Activated CD4-positive, alpha-beta T cell treated with anti-CD3 and anti-CD28 coated beads for 1 hour (primary cell): ENCODE measurements at places on chromosomes 7 and 10.

- no peak for DNase-seq
Observed at GRCh38 chr10:44339218-44339617, 45.7 kb downstream of the CXCL12 start.

GRCh38 chr7:41033500-41033899 lies 669.4 kb downstream of the INHBA start:
- DNase-seq: no peak

- no peak for DNase-seq
Observed at GRCh38 chr10:89347701-89348457, 20.1 kb downstream of the IFIT3 start.

- DNase-seq: peak; percentile 99
Observed at GRCh38 chr7:112206238-112206990, at the start of the genes DOCK4 and ZNF277. DOCK4 (minus strand) TSS chr7:112206399; CDS start chr7:112206138, 261 bp downstream. ZNF277 (plus strand) TSS chr7:112206695; CDS start chr7:112206717, 22 bp downstream.

DNA sequence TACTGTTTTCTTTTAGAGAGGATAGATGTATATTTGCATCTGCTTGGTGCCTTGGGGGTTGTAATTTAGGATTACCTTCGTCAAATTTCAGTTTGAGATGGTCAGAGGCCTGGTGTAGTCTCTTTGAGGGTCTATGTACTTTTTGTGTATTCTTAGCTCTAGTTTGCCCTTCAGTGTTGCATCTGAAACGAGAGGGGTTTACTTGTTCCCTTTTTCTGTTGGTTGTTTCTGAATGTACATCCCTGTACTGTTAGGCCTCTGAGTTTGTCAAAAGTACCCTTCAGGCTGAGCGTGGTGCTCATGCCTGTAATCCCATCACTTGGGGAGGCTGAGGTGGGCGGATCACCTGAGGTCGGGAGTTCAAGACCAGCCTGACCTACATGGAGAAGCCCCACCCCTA lies 60.0 kb downstream of the MLLT10 start:
- no peak for DNase-seq

DNA sequence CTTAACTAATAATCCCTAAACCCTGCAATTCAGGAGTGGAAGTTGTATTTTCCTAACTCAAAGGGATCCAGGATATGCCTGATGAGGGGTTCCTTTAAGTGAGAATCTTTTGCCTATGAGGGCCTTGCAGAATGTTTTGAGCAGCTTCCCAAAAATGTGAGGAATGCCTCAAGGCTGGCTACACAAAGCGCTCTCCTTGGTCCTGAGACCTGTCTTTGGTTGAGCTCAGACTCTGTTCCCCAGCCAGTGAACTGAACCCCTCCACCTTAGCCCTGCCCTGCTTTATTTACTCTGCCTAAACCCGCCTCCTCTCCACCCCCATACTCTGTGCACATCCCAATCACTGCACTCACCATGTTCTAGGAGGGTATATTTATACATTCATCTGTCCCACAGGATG lies 108.6 kb downstream of the NRCAM start:
- no peak for DNase-seq

- DNase-seq: no peak
Observed at GRCh38 chr10:110035070-110035921, 27.5 kb downstream of the ADD3 start.

GRCh38 chr10:3740157-3740871 lies 44.7 kb downstream of the KLF6 start:
- no peak for DNase-seq

DNA sequence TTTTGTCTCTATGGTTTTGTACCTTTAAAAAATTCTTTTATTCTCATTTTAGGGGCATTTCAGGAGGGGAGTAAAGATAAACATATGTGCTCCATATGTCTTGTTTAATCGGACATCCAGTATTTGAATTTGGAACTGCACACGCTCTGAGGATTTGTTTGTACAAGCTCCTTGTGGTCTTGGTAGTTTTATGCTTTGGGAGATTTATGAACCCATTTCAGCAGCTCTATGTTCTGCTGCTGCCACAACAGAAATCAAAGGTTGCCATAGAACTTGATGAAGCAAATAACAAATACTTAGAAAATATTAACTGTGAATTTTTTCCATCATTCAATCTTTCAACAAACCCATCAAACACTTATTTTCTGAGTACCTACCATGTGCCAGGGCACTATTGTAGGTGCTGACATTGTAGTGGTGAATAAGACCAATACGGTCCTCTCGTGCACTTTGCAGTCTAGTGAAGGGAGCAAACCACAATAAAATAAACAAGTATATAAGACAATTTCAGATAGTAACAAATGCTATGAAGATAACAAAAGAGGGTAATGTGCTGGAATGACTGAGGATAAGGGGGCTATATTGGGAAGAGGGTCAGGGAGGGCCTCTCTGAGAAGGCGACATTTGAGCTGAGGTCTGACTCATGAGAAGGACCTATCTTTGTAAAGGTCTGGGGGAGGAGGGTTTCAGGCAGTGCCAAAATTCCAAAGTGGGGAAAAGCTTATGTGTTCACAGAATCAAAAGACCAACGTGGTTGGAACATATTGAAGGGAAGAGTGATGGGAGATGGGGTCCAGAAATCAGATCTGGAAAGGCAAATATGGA lies 30.4 kb downstream of the MYPN start:
- DNase-seq: no peak

DNA sequence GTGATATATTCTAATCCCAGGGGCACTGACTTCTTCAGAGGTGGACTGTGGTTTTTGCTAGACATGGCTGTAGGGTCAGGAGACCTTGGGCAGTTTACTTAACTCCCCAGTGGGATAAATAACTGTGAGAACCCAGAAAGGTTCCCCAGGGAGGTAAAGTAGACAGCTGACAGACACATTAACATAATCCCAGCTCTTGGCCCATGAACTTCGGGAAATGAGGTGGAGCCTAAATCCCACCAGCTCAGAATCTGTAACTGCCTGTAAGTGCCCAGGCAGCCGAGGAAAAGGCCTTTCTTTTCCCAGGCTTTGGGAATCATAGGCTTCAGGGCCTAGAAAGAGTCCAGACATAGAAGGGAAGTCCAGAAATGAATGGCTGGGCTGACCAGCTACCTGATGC lies 106.0 kb downstream of the LRRC18 start:
- DNase-seq: no peak

DNA sequence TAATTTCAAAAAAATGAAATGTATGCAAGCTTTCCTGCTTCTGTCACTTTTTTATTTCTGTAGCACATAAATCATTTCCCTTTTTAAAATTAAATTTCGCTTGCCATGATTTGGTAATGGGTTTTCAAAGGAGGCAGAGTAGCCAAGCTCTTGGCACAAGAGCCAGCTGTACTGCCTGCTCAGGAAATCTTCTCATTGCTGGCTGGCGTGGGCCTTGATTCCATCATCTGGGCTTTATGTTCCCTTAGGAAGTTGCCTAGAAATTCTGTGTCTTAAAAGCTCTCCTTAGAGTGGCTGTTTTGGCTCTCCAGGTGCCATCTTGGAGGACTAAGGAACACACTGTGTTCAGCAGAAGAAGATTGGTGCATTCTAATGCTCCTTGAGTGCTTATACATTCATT lies 107.4 kb downstream of the ARID5B start:
- DNase-seq: no peak

DNA sequence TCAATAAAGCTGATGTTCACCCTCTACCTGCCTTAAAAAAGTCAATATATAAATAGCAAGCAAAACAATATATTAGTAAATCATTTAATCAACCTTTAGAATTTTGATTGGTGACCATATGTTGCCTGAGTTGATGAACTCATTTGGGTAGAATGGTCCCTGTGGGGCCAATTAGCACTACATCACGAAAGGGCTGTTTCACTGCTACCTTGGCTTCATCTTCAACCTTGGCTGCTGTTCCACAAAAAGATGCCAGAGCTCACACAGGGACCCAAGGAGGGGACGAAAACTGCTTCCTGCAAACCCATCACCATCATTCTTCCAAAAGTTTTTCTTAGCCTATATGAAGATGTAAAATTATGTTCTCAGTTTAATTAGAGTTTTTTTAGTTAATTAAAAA lies 35.4 kb upstream of the HBP1 start:
- no peak for DNase-seq

DNA sequence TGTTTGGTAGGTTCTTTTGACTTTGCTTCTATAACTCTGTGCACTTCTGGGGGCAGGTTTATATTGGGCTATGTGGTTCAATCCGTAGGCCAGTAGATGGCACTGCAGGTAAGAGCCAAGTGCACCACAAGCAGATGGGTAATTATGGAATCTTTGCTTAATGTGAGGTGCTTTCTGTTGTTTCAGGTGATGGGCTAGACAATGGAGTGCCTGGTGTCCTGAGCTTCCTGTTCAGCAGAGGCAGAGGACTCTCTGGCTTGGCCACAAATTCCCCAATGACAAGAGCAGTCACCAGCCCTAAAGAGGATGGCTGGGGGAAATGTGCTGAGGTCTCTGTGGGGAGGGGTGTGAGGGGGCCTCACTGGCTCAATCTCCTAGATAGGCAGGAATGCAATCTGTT lies 455.0 kb downstream of the CCSER2 start:
- DNase-seq: no peak

DNA sequence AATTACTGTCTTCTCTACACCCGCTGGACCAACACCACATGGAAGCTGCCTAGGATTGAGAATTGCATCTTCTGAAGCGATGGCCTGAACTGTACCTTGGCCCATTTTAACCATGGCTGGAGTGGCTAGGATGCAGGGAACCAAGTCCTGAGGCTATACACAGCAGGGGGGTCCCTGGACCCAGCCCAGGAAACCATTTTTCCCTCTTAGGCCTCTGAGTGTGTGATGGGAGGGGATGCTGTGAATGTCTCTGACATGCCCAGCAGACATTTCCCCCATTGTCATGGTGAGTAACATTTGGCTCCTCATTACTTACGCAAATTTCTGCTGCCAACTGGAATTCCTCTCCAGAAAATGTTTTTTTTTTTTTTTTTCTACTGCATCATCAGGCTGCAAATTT lies 822.7 kb downstream of the PCDH15 start:
- DNase-seq: no peak

- DNase-seq: no peak
Observed at GRCh38 chr10:114749014-114749413, 72.6 kb upstream of the FHIP2A start.

DNA sequence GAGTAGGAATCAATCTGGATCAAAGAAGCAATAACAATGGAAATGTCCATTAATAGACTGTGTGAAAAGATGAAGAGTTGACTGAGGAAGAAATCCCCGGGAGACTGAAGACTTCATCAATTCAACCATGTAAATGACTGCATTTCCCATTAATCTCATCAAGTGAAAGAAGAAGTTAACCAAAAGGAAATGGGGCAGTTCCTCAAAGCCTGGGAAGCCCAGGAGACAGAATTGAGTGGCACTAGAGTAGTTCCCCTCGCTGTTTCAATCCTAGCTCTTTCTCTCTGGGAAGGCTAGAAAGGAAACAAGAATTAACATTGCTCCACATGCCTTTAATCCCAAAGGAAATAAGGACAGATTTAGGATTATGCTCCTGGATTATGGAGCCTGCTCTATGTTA lies 4.8 kb upstream of the OR6V1 start:
- DNase-seq: no peak

- no peak for DNase-seq
Observed at GRCh38 chr10:112213836-112214235, 30.3 kb upstream of the GPAM start.

DNA sequence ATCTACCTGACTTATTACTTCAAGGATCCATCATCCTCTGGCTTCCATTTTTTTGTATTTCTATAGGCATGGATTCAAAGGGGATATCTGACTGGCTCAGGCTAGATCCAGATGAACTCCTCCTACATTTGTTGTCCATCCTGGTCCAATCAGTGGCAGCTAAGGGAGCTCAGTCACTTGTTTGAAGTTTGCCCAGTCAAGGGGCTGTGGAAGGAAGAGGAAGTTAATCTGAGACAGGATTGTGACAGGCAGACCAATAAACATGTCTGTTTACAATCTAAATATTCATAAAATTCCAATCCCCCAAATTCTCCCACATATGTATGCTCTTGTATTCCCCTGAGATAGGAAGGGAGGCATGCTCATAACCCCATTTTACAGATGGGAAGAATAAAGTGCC lies 48.7 kb downstream of the CAV1 start:
- DNase-seq: no peak

DNA sequence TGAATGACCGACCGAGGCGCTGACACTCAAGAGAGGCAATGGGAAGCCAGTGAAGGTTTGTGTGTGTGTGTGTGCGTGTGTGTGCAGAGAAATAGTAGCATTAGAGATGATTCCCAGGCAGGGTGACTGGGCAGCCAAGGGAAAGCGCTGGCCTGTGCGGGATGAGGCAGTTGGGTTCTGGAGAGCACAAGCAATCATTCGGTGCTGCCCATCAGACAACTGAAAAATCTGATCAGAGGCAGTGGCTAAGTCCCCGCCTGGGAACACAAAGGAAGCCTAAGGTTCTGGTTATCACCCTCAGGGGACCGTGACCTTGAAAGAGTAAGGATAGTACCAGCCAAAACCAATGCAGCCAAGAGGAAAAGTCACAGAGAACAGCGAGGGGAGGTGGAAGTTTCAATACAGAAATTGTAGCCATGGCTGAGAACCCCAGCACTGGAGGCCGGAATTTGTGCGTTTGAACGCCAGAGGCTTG lies 868 bp upstream of the PDCD4 start:
- DNase-seq: no peak

- no peak for DNase-seq
Observed at GRCh38 chr7:37418381-37418780, 30.3 kb downstream of the ELMO1 start.

GRCh38 chr10:17101257-17101909 lies 28.2 kb downstream of the CUBN start:
- no peak for DNase-seq

DNA sequence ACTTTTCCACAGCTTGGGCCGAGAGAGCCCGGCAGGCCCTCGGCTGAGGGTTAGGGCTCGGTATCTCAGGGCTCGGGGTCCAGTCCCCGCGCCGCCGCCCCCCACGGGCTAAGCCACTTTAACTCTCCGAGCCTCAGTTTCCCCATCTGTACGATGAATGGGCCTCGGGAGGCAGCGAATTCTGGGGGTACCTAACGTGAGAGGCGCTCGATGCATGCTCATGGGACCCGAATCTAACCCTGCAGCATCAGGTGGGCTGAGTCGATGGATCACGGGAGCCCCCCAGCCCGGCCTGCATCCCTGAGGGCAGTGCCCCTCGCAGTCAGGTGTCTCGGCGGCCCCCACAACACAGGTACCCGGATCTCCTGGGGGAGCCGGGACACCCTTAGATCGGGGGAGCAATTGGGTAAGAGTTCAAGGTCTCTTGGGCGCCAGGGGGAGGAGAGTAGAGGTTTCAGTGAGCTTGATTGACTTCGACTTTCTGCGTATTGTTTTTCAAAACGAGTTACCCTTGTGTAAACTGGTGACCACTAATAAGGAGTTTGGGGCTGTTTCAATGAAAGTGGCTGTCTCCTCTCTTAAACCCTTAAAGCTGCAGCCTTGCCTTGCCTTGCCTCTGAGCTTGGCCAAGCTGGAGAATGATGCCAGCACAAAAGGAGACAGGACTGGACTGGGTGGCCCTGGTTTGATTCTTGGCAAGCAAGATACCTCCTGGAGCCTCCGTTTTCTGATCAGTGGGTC lies 631 bp downstream of the POR start:
- DNase-seq: peak; percentile 11

- peak; percentile 25 for DNase-seq
Observed at GRCh38 chr7:21945454-21946221, at the start of gene CDCA7L. CDCA7L (minus strand) TSS chr7:21945899; CDS start chr7:21945804, 95 bp downstream.
